Stimulated activated CD4-positive, alpha-beta T cell treated with anti-CD3 and anti-CD28 coated beads, Interleukin-12 subunit alpha, Interleukin-12 subunit beta, amount 100 ng/mL, for 24 hours (primary cell): ENCODE measurements at places on chromosomes 5 and 9.

DNA sequence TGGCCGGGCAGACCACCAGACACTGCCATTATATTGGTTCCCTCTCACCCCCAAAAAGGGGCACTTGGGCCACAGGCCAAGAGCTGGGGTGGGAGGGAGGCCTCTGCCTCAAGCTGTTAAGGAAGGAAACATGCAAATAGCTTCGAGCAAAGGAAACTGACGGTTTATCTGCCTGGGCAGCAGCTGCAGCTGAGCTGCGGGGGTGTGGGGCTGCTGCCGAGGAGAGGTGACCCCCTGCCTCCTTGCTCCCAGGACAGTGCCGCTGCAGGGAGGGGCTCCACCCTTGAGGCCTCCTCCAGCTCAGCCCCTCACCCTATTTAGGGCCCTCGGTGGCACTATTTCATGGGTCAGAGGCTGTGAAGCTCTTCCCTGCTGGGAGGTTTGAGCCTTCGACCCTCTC, 789 bp downstream of the DOK3 start:
- DNase-seq, result no peak

DNA sequence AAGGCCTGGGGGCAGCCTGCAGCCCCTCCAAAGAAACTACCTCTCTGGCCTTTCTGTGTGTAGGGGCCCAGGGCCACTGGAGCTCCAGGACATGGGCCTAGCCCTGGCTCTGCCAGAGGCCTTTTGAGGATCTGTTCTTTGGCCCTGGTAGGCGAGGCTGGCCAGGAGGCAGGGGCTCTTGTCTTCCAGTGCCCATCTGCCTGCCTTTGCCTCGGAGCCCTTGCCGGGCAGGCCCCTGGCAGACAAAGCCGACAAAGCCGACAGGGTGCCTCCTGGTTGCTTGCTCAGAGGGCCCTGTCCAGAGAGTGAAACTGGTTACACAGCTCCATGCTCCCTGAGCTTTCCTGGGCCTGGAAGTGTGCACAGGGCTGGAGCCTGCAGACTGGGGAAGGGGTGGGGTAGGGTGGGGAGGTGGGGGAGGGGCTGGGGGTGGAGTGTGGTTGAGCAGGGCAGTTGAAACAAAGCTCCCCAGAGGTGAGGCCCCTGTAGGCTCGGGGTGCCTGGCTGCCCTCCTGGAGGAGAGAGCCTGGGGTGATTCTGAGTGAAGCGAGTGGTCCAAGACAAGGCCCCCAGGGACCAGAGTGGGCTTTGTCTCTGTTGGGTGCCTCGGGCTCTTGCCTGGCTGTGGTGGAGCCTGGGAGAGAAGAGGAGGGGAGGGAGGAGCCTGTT, 29.3 kb downstream of the PTPA start:
- DNase-seq, result peak; percentile 8

- no peak for DNase-seq
Measured at GRCh38 chr5:138989720-138990119, 114.6 kb upstream of the LRRTM2 start.

GRCh38 chr9:120931231-120932085, 4.9 kb upstream of the TRAF1 start:
- peak; percentile 44 for DNase-seq

GRCh38 chr5:44885903-44886302, 77.2 kb downstream of the MRPS30 start:
- no peak for DNase-seq

DNA sequence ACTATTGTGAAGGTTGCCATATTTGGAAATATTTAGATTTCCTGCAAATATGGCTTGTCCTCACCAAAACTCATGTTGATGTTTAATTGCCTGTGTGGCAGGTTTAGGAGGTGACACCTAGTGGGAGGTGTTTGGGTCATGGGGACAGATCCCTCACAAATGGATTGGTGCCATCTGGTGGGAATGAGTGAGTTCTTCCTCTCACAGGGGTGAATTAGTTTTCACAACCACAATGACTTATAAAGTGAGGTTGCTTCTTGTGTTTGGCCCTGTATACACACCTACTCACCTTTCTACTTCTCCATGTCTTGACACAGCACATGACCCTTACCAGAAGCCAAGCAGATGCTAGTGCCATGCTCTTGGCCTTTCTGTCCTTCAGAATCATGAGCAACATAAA, 41.1 kb downstream of the ISOC1 start:
- DNase-seq, result no peak

DNA sequence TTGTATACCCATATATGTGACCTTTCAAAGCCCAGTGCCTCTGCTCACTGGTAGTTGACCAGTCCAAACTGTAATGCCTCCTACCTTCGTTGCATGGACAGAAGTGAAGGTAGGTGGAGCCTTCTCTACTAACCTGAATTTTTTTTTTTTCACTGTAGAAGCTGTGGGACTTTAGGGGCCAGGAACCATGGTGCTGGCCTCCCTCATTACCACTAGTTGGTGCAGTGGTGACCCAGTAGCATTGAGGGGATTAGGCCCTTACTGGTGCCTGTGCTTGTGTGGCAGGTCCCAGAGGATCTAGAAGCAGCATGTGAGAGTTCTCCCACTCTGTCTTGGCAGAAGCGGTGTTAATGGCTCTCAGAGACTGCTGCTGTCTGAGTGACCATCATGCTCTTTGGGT, 2.3 kb downstream of the RALGPS1 start:
- no peak for DNase-seq

- no peak for DNase-seq
Measured at GRCh38 chr5:133420440-133421301, 191.7 kb downstream of the FSTL4 start.

GRCh38 chr5:112532654-112533360, 113.7 kb upstream of the EPB41L4A start:
- DNase-seq, result no peak

GRCh38 chr5:59287884-59288283, 605.6 kb downstream of the PDE4D start:
- no peak for DNase-seq

- DNase-seq, result no peak
Measured at GRCh38 chr5:114634967-114635901, 273.4 kb downstream of the KCNN2 start.

DNA sequence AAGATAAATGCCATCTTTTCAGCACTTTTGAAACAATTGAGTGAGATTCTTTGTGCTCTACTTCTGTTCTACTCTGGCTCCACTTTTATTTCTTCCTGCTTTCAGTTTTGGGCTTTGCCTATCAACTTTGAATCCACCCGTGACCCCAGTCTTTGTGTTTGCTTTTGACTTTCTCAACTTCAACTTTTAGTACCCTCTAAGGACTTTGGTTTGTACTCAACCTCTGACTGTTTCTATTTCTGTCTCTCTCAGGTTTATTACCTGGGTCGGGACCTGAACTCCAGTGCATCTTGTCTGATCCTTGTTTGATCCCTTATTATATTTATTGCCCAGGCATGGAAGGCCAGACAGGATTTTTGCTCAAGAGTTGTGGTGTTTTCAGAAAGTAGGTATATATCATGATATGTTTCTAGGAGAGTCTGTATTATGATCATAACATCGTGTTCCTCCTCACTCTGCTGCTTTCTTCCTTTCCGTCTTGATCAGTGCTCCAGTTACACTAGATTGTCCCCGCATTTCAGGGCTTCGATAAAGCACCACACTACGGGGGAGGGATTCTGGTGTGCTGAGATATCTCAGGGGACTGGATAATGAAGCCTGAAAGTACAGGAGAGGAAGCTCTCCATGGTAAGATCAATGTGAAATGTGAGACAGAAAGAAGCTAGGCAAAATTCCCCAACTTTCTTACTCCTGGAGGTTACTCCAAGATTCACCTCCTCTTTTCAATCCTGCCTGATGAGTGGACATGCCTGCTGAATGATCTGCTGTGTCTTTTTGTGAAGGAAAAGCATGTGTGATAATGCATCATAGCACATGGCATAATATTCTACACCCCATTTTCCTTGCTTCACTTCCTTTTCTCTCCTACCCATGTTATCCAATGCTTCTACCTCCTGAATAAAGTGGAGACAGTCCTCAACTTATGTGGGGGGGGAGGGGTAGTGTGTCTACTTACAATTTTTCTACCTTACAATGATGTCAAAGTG, 155.5 kb upstream of the GRIN3A start:
- DNase-seq, result no peak

GRCh38 chr9:69086769-69087168, 51.2 kb downstream of the FXN start:
- DNase-seq, result no peak

DNA sequence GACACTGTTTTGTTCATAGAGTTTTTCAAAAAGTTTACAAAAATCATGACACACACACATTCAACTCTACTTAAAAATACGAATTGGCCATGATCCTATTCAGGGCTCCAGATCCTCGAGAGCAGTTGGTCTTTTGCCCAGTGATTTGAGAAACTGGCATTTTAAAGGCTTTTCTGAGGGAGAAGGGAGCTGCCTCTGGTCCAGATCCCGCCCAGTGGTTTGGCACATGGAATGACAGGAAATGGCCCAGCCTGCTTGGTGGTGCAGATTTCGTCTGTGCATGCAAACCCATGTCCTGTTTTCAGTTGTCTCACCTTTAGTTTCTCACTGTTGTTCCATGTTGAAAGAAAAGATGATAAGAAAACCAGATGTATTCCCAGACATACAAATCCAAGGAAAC, 3.6 kb downstream of the CAMK4 start:
- DNase-seq, result no peak

GRCh38 chr9:4126996-4127395, 172.9 kb downstream of the GLIS3 start:
- no peak for DNase-seq

DNA sequence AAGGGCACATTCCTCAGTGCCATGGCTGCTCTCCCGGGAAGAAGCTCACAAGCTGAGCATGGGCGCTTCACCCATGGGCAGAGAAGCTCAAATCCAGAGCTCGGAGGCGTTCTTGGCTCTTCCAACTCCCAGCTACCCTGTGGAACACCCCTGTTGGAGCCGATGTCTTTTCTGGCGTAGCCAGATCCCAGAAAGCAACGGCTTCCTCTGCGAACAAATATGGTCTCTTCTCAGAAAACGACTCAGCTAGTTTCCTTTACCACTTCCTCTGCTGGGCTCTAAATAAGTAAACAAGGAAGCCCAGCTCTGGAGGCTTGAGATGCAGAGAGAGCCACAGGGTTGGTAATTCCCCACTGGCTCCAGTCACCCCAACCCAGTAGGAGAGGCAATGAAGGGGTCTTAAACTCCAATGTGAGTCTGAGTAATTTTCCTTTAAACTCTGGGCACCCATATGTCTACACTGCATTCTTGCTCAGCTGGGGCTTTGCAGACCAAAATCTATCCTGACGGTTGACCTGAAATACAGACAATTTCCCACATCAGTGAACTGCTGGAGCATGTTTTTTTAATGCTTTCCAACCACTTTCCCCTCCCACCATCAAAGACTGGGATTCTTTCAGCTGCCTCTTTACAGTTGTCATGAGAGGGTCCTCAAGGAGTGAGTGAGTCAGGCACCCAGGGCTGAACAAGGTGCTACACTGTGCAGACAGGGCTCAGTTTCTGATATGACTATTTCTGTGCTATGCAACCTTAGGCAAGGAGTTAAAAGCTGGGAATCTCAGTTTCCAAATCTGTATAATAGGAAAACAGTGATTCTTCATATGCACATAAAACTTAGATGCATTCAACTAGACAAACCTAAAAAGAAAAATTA, at the start of gene LCP2:
Gene LCP2, minus strand, starts transcription at position 189 of the 874 bp plus-strand sequence. Its CDS starts 166 bp downstream, at position 23.
- DNase-seq, result no peak

- no peak for DNase-seq
Measured at GRCh38 chr9:109242741-109243140, 75.7 kb upstream of the FRRS1L start.

DNA sequence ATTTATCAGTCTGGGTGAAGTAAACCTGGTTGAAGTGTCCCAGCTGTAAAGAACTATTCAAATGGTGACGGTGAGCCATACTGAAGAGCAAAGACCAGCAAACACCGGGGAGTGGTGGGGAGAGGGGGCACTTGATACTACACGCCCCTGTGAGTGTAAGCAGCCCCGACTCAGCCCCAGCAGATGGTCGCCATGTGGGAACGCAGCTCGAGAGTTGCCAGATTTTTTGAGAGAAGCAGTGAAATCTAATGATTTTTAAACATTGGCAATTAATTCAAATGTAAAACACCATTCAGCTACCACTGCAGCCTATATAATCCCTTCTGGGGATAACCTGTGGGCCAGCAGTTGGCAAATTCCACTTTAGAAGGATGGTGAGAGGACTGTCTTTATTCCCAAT, 1386.9 kb upstream of the WWC1 start:
- DNase-seq, result no peak

GRCh38 chr9:121067640-121068039, 7.1 kb upstream of the CNTRL start:
- no peak for DNase-seq

GRCh38 chr5:158283397-158283796, 424.5 kb upstream of the CLINT1 start:
- no peak for DNase-seq

GRCh38 chr5:96338091-96338490, 95.0 kb downstream of the PCSK1 start:
- no peak for DNase-seq

GRCh38 chr9:126671381-126671831, 57.7 kb downstream of the LMX1B start:
- no peak for DNase-seq

- DNase-seq, result no peak
Measured at GRCh38 chr9:72586388-72587130, 65.2 kb downstream of the TMC1 start.

- DNase-seq, result no peak
Measured at GRCh38 chr5:54804086-54804485, 181.3 kb downstream of the ESM1 start.

DNA sequence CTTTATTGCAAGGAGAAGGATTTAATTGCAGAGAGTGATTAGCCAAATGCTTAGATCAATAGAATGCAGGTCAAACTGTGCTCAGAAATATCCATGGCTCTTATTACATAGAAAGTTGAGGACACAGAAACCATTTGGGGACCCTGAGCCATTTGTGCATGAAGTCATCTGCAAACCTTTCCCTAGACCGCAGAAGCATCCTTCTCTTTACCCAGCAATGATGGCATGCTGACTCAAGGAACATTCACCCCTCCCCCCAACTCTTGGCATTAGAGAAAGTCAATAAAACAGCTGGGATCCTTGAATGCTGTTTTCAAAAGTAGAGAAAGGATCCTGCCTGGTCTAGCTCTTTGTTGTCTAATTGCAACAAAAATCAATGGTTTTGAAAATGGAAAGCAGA, 73.5 kb downstream of the PPP2R2B start:
- no peak for DNase-seq

- no peak for DNase-seq
Measured at GRCh38 chr5:37043693-37044092, 167.1 kb downstream of the NIPBL start.

GRCh38 chr5:110354311-110354710, 372.2 kb downstream of the TMEM232 start:
- no peak for DNase-seq

GRCh38 chr5:159102311-159102934, 2.7 kb upstream of the EBF1 start:
- DNase-seq, result no peak

GRCh38 chr5:55141945-55142690, 17.9 kb upstream of the GPX8 start:
- no peak for DNase-seq

DNA sequence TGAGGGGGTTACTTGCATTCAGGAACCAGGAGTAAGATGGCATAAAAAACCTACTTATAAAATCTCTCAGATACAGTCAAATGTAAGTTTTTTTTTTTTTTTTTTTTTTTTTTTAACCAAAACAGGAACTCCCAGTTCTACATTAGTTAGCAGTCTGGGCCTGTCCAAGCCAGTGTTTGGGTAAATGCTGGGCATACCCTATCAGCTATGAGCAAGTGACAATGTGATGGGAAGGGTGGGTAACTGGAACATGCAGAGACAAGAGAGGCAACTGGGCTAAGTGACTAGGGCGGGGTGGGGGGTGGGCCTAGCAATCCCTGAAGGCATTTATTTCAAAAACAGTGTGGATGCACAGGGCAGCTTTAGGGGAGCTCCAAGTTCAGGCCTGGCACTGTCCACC, 2.3 kb downstream of the NMRK1 start:
- no peak for DNase-seq

GRCh38 chr5:139416651-139417050, 12.8 kb upstream of the SPATA24 start:
- DNase-seq, result no peak
